Left ventricle myocardium inferior (tissue), 1 donor: ENCODE measurements at places on chromosomes 13 and 19.
A peak's percentile ranks its signal among the peaks of the same experiment; 100 is the strongest.

- DNase-seq = peak; percentile 42
Measured at GRCh38 chr19:18364826-18365528, 21.0 kb upstream of the GDF15 start.

- DNase-seq = no peak
Measured at GRCh38 chr13:98940325-98941001, 37.4 kb downstream of the DOCK9 start.

DNA sequence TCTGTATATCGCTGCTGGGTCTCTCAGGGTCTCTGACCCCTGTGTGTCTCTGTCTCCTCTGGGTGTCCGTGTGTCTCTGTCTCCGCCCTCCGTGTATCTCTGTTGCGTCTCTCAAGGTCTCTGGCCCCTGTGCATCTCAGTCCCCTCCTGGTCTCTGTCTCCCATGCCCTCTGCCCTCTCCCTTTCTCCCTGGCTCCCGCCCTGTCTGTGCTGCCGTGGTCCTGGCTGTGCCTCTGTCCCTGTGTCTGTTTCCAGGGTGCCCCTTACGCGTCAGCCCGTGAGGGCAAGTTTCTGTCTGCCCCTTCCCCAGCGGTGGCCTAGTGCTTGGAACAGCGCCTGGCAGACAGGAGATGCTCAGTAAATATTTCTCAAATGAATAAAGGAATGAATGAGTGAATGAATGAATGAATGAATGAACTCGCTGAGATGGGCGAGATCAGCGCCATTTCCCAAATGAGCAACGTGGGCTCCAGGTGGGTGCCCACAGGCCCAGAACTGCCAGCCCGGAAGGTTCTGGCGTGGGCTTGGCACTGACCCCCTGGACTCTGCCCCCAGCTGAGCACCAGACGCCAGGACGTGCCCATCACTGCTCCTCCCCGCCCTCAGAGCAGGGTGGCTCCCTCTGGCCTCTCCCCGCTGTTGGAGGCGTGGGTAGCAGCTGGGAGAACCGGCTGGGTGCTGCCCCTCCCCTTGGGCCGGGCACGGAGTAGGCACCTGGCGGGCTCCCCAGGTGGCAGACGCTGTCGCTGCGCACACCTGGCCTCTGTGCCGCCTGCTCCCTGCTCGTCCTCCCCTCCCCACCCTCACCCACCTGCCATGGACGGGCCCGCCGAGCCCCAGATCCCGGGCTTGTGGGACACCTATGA is at the start of gene SULT2B1:
Gene SULT2B1, plus strand, starts transcription at position 736 of the 866 bp plus-strand sequence. Its CDS starts 81 bp downstream, at position 817.
- DNase-seq = no peak

- no peak for DNase-seq
Measured at GRCh38 chr13:75550159-75550567, 572 bp downstream of the UCHL3 start.

- no peak for DNase-seq
Measured at GRCh38 chr19:7545300-7545699, 9.8 kb downstream of the PNPLA6 start.

DNA sequence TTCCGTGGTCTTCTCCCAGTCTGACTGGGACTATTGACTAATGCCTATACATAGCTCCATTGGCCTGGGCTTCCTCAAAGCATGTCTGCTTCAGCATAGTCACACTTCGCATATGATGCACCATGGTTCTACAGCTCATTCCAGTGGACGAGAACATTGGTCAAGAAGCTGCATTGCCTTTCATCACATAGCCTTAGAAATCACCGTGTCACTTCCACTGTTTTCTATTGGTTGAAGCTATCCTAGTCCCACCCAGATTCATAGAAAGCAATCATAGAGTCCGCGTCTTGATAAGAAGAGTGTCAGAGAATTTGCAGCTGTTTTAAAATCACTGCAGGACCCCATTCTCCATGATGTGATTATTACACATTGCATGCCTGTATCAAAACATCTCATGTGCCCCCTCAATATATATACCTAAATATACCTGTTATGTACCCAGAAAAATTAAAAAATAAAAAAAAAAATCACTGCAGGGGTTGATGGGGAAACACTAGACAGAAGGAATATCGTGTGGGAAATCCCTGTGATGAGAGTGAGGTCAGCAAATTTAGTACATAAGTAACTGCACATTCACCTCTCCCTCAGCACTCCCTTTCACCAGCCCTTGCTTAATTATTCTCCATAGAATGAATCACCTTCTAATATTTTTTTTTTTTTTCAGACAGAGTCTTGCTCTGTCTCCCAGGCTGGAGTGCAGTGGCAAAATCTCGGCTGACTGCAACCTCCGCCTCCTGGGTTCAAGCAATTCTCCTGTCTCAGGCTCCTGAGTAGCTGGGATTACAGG is 2.2 kb upstream of the ARHGAP33 start:
- DNase-seq = no peak

DNA sequence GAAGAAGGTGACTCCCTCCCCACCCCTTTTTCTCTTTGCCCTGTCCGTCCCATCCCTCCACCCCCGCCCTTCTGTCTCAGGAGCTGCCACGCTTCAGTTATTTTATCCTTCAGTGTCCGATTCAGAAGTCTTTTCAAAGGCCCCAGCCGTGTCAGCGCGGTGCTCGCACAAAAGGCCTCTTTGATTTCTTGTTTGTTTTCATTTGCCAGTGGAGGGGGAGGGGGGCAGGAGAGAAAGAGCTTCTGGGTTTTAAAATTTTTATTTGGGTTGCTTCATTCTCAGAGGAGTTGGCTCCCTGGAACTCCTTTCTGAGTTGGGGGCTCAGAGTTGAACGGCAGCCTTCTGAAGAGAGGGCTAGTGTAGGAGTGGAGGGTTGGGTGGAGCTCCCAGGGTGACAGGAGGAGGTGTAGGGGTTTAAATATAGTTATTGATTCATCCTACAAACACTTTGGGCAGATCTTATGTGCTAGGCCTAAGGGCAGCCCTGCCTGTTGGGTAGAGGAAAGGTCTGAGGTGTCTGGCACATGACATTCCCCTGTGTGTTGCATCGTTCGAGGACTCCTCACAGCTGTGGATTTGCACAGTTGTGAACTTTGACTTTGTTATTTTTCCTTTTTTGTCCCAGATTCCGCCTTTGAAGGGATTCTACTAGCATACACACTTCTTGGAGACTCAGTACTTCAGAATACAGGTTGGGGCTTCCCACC is 36.8 kb downstream of the NFIX start:
- DNase-seq = no peak

- no peak for DNase-seq
Measured at GRCh38 chr13:30963791-30964190, 31.3 kb downstream of the TEX26 start.
